ENCODE measurements at places on chromosomes 3 and 15.
A peak's percentile ranks its signal among the peaks of the same experiment; 100 is the strongest.

- DNase-seq = no peak
Observed at GRCh38 chr3:182913889-182914288, 66.4 kb downstream of the DCUN1D1 start.

- no peak for DNase-seq
Observed at GRCh38 chr3:59607656-59608055, 557.8 kb upstream of the CFAP20DC start.

DNA sequence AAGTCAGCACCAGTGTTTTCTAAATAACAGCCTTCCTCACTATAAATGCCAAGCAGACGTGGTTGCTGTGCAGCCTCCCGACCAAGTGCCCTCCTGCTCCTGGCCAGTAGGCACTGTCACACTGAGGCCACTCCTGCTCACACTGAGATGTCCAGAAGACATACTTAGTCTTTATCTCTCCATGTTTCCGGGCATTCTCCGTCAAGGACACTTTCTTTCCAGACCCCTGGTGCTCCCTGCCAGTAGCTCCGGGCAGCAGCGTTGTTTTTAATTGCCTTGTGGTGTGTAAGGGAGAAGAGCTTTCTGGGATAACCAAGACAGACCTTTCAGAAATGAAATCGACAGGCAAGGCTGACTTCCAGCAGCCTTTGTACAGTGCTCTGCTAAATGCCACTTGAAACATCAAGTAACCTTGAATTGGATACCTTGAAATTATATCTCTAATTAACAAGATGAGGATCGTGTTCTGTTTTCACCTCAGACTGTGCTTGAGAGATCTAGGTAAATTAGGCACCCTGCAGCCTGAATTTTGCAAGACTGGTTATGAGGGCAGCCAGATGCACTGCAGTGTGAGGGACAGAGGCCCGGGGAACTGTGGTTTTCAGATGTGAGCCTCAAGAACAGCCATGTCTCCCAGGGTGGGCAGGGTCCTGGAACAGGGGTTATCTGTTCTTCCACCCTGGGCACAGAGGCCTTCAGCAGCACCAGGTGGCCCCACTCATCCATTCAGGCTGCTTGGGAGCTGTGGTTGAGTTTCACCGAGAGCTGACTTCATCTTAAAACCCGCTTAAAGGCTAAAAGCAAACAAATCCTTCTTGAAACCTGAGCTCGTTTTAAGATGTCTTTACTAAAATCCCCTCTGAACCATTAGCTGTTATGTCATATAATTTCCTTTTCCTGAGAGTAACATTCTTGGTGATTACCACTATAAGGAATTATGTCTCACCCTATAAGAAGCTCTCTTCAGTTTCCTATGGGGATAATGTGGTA is 105.5 kb upstream of the IL12A start:
- DNase-seq = no peak

DNA sequence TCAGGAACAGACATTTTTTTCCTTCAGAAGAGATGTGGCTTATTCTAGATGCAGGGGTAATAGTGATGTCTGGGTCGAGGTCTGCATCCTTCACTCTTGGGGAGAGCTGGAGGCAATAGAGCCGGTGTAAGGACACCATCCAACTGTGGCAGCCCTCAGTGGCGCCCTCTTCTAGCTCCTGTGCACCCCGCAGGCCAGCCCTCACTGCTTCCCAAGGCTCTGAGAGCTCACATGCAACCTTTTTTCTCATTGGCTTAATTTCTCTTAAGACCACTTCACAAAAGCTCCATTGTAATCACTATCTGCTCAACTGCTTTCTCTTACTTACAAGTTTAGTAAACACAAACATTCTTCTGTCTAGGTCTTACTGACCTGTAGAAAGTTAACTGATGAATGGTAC is 3.9 kb upstream of the VPS8 start:
- peak; percentile 49 for DNase-seq

DNA sequence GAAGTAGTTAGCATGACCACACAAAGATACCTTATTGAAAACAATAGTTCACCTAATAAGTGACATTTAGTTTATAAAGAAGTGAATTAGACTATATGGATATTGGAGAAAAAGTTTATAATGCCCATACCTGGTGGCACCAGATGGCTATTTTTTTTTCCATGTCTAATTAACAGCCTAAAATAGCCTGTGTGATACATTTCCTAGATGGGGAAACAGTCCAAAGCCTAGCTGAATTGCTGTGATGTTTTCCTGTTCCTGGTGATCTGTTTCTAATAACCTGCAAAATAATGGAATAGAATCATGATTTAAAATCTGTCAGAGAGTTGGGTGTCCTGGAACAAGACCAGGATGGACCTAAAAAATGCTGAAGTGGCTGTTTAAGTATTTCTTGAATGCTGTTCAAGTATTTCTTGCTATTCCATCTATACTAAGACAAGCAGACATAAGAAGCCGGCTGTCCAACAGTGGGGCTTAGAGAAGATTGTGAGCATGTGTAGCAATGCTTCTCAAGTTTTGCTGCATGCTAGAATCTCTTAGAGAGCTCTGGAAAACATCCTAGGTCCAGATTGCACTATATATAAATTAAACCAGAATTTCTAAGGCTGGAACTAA is 31.3 kb downstream of the LRRC3B start:
- no peak for DNase-seq

- DNase-seq = no peak
Observed at GRCh38 chr3:14740983-14741382, 66.0 kb downstream of the C3orf20 start.

DNA sequence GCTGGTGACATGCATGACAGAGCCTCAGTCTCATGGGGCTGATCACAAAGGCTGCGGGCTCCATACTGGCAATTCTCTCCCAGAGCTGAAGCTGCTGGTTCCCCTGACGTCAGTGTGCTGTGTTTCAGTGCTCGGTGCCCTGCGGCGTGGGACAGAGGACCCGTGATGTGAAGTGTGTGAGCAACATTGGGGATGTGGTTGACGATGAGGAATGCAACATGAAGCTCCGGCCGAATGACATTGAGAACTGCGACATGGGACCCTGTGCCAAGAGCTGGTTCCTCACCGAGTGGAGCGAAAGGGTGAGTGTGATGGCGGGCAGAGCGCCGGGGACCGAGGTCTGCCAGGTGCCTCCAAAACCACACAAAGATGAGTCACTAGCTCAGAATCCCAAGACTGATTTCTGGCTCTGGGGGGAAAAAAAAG is 62.0 kb upstream of the NR2E3 start:
- peak; percentile 59 for DNase-seq

DNA sequence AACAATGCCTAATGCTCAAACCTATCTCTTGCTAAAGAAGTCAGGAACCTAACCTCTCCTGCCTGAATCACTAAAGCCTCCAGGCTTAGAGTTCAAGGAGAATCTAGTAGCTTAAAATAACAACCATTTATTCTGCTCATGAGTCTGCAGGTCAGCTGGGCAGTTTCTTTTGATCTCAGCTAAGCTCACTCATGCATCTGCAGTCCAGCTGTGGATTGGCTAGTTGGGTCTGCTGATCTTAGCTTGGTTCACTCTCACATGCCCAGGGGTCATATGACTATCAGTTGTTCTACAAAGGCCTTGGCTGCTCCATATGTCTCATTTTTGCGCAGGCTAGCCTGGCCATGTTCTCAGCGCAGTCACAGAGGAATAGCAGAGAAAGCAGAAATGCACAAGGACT is 109.2 kb upstream of the STT3B start:
- no peak for DNase-seq

- DNase-seq = peak; percentile 84
Observed at GRCh38 chr3:189937302-189938127, 183.2 kb downstream of the P3H2 start.

DNA sequence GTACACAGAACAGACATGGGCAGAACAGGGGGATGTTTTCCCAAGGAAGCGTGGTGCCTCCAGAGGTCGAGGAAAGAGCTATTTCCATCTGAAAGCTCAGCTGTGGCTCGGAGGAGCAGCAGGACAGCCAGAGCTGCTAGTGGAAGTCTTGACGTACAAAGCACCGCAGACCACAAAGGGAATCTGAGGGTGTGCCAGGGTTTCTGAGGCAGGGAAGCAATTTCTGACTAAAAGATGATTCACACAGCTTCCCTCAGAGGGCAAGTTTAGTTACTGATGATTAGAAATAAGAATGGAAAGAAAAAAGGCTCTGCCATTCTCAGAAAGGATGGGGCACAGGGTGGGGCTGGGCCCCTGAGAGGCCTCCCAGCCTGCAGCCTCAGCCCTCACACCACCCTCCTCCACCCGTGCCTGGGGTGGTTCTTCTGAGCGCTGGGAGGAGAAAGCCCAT is 45.8 kb upstream of the SEC13 start:
- no peak for DNase-seq

DNA sequence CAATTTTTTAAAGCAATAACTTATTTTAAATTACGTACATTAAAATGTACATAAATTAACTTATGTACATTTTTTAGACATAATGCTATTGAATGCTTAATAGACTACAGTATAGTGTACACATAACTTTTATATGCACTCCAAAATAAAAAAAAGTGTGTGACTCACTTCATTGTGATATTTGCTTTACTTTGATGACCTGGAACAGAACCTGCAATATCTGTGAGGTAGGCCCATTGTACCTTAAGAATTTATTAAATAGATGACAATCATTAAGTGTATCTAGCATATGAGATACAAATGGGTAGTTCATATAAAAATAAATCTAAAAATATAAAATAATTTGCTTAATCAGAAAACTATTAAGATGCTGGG is 276.7 kb downstream of the NFKBIZ start:
- DNase-seq = no peak

DNA sequence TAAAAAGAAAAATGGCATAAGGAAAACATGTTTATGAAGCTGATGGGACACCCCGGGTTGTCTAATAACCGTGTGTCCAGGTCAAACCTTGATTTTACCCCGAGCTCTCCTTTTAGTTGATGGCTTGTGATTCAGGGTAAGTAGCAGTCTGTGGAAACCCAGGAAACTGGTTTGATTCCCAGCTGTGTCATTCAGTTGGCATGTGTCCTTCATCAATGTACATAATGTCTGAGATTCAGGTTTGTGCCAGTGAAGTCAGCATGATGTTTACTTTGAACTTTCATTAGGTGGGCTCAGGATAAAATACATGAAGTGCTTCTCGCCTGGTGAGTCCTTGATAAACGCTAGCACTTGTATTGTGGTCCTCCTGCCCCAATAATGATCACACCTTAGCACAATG is 4.3 kb upstream of the COPG1 start:
- DNase-seq = no peak

GRCh38 chr3:111605493-111605892 is 10.3 kb upstream of the ZBED2 start:
- DNase-seq = no peak

- DNase-seq = no peak
Observed at GRCh38 chr15:85171736-85172135, 190.1 kb downstream of the PDE8A start.

GRCh38 chr3:42063888-42064287 is 27.3 kb upstream of the TRAK1 start:
- DNase-seq = no peak

DNA sequence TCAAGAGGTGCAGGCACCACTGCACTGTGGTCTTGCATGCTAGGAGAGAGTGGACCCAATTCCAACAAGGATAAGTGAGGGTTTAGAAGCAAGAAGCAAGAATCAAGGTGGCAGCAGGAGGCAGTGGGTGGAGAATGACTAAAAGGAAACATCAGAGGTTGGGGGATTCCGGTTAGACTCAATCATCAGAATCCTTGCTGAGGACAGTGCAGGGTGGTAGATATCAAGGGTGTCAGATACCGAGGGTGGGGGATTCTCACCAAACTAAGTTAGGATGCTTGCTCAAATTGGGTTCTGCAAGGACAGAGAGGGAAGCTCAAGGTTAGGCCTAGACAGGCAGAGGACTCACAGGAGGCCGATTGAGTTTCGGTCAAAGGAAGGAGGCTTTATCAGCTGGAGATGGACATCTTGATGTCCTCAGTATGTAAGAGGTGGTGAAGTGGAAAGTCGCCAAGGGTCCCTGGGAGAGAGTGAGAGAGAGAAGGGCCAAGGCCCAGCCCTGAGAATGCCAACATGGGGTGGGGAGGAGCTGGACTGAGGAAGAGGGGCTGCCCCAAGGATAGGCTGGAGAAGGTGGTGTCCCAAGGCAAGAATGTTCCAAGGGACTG is 102.2 kb downstream of the ARNT2 start:
- DNase-seq = no peak

DNA sequence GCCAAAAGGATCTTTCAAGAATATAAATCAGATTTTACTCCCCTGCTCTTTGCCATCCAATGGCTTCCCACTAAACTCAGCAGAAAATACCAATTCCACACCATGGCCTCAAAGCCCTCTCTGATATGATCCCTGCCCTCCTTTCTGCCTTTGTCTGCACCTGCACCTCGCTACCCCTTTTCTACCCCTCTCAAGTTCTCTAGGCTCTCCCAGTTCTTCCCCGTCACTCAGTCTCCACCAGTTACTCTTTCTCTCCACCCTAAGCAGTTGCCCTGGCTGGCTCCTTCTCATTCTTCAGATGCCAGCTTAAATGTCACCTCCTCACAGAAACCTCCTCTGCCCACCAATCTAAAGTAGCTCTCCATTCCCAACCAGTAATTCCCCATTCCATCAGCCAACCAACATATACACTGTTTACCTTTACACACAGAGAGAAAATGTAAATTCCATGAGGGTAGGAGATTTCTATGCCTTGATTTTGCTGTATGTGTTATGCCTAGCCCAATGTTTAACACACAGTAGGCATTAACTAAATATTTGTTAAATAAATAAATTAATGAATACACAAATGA is 93.6 kb upstream of the LPP start:
- no peak for DNase-seq

GRCh38 chr3:126618760-126619159 is 36.2 kb downstream of the TXNRD3 start:
- DNase-seq = no peak

DNA sequence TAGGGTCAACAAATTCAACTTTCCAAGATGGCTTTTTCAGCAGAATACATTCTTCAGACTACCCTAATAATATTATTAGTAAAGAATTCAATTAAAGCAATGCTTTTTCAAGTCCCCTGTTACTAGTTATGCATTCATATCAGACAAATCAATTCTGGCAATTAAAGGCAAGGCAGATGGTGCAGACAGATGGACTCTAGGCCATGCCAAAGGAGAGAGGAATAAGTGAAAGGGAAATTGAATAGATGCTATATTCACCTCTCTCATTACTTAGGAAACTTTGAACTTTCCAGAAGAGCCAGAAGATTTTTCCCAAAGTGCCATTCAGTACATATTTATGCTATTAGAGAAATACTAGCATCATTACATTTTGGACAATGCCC is 487.7 kb upstream of the RASGRP1 start:
- no peak for DNase-seq

DNA sequence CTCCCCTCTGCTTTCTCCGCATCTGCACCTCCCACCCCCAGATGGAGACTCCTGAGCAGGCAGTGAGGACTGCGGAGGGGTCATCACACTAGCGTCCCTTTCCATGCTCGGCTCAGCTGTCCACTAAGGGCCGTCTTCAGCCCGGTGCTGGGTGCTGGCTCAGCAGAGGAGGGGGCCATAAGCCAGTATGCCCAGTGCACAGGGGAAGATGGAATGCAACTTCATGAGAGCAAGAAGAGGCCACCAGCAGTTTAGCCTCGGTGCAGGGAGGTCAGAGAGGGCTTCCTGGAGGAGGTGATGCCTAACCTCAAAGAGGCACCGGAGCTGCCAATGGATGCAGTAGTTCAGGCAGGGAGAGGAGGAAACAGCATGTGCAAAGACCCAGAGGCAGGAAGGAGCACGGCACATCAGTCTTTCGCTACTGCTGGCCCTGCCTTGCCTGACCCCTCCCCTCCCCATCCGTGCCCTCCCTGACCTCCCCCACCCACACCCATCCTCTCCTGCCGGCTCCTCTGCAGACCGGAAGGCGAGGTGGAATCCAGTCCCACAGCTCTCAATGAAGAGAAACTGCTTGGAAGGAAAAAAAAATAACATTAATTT is 15.2 kb upstream of the PLXND1 start:
- no peak for DNase-seq
